ENCODE measurements at places on chromosomes 4 and X.
A peak's percentile ranks its signal among the peaks of the same experiment; 100 is the strongest.

- no peak for DNase-seq
These were observed 1754.1 kb downstream of the C4orf33 start for GRCh38 chr4:130850019-130850524.

GRCh38 chr4:90922174-90922573 lies 795.0 kb downstream of the CCSER1 start:
- no peak for DNase-seq

- no peak for DNase-seq
These were observed 3.1 kb downstream of the ZNF827 start for GRCh38 chr4:145935253-145936141.

DNA sequence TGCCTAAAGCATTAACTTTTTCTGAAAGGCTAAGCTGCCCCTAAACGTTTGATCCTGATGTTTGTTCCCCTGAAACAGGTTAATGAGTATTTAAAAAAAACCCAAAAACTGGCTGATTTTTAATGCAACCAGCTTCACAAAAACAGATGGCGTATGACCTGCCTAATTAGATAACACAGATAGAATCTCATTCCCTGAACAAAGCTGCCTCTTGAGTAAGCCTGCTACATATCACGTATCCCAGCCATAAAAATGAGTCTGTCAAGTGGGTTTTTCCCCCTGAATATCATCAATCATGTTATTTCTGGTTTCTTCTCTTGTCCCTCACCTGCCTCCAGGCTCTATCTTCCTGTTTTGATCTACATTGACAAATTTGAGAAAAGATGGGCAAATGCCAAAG lies 154.2 kb upstream of the FAM9B start:
- DNase-seq, result no peak

DNA sequence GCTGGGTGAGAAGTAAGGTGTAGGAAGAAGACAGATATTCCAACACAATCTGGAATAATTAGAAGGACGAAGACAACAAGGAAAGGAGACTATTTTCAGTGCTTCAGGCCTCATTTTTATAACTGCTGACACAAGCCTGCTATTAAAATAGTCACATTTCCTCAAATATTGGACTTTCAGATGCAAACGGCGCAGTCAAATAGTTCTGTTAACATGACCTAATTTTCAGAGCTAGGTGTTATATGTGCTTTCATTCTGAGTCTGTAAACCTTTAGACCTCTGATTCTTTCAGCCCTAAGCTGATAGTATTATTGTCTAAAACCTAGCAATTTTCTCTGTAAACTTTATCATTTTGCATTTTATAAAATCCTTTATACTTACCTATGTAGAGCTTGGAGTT lies 261.5 kb downstream of the IL1RAPL1 start:
- no peak for DNase-seq

DNA sequence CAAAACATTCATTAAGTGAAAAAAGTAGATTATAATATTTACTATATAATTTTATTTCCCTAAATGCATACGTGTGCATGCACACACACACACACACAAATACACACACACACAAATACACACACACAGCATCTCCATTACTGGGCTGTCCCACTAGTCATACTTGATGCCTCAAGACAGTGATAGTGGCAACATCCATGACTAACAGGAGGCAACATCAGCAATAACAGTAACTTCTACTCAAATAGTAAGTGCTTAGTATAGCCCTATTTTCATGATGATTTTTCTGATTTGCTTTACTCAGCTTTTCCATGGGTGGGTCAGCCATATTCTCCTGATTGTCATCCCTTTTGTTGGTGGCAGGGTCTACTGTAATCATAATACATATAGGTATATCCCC lies 325.9 kb upstream of the TEX13C start:
- no peak for DNase-seq

DNA sequence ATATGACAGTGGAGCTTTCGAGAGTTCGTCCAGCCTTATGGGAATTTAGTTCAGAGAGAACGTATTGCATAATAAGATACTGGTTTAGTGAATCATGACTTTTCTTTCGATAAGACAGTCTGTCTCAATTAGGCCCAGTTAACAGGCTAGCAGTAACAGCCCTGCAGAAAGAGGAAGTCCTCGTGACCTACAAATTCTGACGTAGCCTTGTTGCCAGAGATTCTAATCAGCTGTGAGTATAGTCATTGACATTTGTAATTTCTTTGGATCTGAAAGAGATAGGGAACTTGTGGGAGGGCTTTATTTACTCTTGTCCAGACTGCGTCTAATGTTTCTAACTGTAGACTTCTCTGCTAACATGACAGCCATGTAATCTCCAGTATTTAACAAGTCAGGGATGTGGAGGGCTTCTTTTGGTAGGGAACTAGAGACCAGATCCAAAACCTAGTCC lies 15.8 kb downstream of the ART3 start:
- peak; percentile 8 for DNase-seq

GRCh38 chr4:11496351-11496829 lies 67.7 kb upstream of the HS3ST1 start:
- no peak for DNase-seq

- DNase-seq, result no peak
These were observed 18.4 kb downstream of the ZNF827 start for GRCh38 chr4:145920205-145920604.

GRCh38 chr4:109298279-109299010 lies 4.0 kb downstream of the COL25A1 start:
- DNase-seq, result no peak

DNA sequence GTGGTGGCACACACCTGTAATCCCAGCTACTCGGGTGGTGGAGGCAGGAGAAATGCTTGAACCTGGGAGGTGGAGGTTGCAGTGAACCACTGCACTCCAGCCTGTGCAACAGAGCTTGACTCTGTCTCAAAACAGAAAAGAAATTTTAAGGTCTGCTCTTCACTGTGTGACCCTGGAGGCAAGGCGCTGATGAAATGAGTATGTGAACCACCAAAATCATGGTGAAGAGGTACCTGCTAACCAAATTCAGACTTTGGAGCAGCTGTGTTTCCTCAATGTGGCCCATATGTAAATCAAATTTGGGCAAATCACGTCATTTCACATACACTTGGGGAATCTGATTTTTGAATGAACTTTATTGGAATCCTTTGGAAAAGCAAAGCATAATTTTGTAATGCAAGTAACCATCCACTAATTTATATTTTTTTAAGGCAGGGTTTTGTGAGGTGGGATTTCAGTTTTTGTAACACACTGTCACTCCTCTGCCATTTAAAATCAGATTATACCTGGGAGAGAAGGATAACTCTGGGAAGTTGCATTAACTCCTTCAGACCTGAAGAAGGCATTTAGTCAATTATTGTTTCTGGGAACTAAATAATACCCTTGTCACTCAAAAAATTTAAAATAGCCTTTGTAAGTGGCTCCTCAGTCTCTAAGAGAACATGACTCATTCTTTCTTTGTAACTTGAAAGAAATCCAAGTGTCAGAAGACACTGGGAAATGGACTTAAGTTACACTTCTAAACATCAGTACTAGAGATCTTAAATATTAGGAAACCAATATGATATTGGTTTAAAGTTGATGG lies 24.0 kb downstream of the DOCK11 start:
- no peak for DNase-seq

GRCh38 chrX:103453655-103454054 lies 65.6 kb downstream of the RAB40A start:
- DNase-seq, result no peak

DNA sequence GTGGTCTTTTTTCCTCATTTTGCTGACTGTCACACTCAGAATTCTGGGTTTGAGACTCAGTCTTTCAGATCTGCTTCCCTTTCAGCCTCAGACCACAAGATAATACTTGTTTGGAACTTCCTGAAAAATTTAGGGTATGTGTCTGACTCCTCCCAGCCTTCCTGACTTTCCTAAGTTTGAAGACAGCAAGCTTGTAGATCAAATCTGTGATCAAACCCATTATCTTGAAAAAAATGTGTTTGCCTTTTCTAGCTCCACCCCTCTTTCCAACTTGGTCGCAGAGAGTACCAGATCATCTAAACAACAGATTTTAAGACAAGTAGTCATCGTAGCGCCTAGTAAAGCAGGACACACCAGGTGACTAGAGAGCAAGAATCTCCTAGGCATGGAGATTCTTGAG lies 9.9 kb downstream of the BCAP31 start:
- DNase-seq, result no peak

DNA sequence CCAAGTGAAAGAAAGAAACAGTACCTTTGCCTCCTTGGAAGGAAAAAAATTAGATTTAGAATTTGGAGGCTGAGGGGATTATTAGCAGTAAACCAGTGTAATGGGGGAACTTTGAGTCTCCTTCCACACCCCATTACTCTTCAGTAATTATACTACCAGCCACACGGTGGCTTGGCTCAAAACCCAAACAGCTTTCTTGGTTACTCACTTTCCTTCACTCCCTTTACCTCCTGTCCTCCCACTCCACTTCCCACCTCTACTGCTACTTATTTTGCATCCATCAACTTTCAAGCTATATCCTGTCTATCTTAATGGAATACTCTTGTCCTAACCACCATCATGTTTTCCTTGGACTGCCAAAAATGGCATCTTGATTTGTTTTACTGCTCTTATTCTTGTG lies 310.6 kb upstream of the AADAT start:
- DNase-seq, result no peak

DNA sequence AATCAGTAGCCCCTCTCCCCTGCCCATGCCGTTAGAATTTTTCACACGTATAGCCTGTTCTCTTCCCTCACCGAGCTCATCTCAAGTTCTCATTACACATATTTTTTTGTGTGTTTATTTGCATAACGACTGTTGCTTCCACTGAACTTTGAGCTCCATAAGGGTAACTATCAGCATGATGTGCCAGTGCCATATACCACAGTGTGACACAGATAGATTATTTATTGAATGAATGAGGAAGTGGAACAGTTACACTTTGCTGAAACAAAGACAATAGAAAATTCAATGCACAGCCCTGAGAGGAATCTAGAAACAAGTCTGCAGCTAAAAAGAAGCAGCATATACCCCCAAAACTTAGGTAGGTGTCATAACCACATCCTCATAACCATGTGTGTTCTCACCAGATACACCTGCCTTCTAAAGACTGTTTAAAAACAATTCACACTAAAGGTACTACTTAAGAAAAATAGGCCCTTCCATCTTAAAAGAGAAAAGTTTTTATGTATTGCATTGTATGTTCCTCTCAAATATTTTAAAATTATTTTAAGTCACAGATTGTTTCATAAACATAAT lies 389.9 kb downstream of the PACRGL start:
- DNase-seq, result no peak

DNA sequence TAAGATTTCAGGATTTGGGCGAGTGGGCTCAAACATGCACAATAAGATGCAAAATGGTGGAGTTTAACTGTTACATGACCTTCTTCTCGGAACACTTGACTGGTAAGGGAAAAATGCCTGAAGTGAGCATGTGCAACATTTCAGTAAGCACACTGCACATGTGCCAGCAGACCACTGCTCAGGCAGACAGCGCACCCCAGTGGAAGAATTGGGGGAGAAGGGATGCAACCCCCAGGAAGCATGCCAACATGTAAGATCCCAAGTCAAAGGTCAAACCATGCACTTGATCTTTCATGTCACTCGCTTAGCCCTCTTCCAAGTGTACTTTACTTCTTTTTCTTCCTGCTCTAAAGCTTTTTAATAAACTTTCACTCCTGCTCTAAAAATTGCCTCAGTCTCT lies 256.3 kb downstream of the CENPC start:
- DNase-seq, result no peak
